ENCODE measurements at places on chromosomes 4 and X.

GRCh38 chr4:7418131-7418943, 16.4 kb downstream of the PSAPL1 start:
- DNase-seq, result no peak

GRCh38 chrX:85114171-85114570, 110.5 kb downstream of the APOOL start:
- no peak for DNase-seq

- DNase-seq, result peak; percentile 18
Measured at GRCh38 chrX:150032742-150033141, 94.5 kb upstream of the EOLA2 start.

- no peak for DNase-seq
Measured at GRCh38 chr4:77787969-77788368, 31.2 kb downstream of the CNOT6L start.

DNA sequence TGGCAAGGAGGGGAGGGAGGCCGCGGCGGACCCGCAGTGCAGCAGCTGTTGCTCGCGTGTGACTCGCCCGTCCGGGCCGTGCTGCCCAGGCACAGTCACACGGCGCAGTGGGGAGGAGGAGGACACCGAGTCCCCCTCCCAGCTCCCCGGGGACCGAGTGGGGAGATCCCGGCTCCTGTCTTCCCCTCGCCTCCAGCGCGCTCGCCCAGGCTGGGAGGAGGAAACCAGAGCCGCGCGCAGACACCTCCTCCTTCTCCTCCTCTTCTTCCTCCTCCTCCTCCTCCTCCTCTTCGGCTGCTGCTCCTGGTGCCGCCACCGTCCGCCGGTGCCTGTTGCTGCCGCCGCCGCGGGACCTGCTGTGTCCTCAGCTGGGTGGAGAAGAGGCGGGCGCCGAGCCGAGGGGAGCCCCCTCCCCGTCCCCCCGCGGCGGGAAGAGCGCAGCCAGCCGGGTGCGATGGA, at the start of gene TBC1D1:
Gene TBC1D1 (plus strand): TSS at position 284 of the 459 bp plus-strand sequence. CDS start 11,012 bp downstream, outside the sequence.
- DNase-seq, result peak; percentile 35

GRCh38 chrX:20529301-20529700, 262.6 kb upstream of the RPS6KA3 start:
- peak; percentile 2 for DNase-seq

GRCh38 chr4:184671101-184671500, 21.6 kb downstream of the PRIMPOL start:
- DNase-seq, result no peak

DNA sequence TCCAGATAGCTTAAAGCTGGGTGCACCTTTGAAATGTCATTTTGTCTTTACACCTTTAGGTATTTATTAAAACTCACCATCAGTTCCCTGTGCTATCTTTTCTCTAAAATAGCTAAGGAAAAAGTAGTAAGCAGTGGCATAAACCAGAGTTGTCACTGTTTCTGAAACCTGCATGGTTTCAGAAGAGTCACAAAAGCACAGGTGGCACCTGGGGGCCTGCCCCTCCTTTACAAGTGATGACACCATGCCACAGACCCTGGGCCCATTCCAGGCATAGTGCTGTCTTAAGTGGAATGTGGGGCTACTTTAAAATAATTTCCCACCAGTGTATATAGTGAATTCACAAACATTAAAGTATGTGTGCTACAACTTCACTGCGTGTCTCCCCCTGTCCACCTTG, 47.8 kb downstream of the DCUN1D4 start:
- no peak for DNase-seq

- DNase-seq, result no peak
Measured at GRCh38 chr4:100933628-100934027, 413.7 kb downstream of the PPP3CA start.

DNA sequence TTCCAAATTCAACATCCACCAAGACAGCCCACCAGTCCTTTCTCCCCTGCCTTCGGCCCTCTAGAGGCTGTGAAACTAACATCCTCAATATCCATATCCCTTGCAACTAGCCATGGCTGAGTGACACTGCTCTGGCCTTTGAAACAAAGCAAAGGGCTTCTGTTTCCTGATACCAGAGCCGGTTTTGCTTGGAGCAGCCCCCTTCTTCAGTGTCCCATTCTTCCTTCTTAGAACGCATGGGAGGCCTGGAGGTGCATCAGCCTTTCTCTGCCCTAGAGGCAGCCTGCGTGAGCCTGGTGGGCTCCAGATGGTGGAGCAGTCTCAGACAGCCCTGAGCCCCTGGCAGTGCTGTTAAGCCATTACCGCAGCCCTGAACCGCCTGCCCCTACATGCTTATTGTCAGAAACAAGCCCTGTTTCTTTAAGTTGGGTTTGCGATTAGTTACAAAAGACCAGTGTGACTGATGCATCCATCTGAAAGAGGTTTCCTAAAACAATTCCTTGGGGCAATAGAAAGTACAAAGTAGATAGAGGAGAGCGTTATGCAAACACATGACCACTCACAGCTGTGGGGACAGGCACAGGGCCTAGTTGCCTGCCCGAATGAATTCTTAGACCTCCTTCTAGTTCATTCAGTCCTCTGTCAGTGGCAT, 74.1 kb downstream of the EVC start:
- no peak for DNase-seq

- DNase-seq, result peak; percentile 90
Measured at GRCh38 chr4:104494822-104495559, at the start of gene CXXC4. TSS of gene CXXC4 (minus strand) at chr4:104494894. CDS start at chr4:104491802, 3,092 bp downstream.

GRCh38 chr4:76658231-76659102, 223.4 kb downstream of the SHROOM3 start:
- DNase-seq, result peak; percentile 77

DNA sequence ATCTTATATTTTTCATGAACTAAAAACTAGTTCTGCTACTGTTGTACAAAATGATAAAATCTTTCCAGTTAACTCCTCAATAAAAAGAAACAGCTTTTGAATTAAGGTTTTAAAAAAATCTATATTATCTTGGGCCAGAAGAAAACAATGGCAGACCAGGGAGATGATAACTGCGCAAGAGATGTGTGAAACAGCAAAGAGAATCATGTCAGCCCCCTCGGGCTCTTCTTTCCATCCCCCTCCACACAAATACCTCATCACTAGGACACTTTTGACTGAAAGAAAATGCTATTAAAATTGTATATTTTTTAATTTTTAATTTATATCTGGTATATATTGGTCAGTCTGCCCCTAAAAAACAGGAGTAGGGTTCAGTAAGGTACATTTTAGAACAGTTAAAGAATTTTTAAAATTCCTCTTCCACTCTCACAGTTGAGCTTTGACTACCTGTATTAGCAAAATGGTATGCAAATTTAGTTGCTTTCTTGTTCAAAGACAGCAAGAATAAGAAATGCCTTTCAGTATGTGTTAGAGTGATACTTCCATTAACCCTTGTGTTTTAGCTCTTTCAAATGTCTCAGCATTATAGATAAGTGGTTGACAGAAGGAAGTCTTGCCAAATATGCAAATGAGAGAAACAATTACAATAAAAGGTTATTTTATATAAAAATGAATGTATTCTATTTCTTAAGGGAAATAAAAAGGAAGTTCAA, 36.4 kb upstream of the LCORL start:
- DNase-seq, result no peak

DNA sequence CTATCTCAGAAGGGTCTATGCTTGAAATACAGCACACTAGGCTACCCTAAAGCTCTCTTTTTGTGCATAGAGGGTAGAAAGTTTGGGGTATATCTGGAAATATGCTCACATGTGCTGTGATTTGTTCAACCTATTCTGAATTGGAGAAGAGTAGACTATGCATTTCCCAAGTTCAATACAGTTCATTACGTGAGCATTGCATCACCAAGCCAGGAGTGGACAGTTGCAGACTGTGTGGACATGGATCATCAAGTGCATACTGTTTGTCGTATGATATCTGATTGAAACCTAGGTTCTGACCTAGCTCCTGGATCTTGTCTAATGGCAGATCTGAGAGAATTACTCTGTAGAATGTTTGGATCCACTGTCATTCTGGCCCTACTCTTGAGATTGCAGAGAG, 161.1 kb downstream of the FRAS1 start:
- DNase-seq, result no peak

GRCh38 chr4:25144870-25145481, 15.3 kb downstream of the SEPSECS start:
- DNase-seq, result peak; percentile 56

DNA sequence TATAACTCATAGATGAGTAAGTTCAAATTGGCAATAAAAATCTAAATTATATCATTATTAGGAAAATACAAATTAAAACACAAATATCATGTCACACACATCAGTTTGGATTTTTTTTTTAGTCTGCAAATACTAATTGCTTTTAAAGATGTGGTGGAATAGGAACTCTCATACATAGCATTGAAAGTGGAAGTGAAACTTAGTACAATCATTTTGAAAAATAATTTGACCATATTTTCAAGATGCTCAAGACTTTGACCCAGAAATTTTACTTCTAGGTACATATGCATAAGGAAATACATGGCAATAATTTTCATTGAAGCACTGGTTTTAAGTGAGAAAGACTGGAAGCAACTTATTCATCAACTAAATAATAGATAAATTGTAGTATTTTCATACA, 147.5 kb upstream of the SMIM31 start:
- no peak for DNase-seq

Data from umbilical cord (tissue), 2 donors.